ENCODE measurements at places on chromosomes 7 and 10.

- no peak for DNase-seq
These were observed 5.5 kb downstream of the RSU1 start for GRCh38 chr10:16811765-16812164.

- no peak for DNase-seq
These were observed 41.6 kb upstream of the MET start for GRCh38 chr7:116630357-116630756.

DNA sequence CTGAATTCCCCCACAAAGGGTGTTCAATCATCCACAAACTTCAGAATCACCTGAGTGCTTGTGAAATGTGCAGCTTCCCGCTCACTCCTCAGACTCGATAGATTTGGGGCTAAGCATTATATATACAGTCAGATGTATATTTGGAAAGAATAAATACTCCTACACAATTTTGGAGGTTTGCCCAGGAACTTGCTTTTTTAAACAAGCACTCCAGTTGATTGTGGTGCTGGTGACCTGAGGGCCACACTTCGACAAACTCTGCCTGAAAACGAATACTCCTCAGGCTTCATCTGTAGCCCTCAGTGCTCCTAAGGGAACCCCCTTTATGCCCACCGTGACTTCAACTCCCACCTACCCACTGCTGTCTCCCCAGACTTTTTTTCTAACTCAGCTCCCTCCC lies 211.6 kb downstream of the INHBA start:
- DNase-seq = no peak

DNA sequence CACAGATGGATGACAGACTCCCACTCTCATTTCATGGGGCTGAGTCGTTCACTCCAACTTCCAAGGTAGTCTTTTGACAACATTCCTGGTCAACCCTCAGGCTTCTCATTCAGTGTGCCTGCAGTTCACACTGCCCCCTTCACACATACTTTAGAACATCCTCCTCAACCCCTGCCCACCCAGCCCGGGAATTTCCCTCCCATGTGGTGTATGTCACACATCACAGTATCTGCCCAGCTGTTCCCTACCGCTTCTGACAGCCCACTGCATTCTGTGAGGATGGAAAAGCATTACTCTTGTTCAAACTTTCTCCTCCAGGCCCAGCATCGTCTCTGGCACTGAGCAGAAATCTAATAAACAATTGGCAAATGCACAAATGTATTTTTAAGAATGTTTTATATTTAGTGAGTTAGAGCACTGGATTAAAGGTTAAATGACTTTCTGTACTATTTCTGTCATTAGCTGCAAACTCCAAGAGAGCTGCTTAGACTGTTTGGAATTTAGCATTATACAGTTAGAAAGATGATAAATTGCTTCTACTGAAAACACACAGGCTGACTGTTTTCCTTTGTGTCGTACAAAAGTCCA lies 110.4 kb downstream of the SFMBT2 start:
- DNase-seq = no peak

DNA sequence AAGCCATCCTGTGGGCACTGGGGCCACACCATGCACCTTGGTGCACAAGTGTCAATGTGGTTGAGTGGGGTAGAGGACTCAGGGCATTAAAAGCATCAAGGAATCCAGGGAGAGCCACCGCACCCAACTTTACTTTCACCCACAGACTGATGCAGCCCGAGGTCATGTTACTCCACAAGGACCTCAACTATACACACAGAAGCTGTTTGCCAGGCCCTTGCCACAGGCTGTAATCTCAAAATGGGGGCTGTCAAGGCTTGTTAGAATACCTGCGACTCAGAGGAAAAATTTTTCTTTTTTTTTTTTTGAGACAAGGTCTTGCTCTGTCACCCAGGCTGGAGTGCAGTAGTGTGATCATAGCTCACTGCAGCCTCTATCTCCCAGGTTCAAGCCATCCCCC lies 26.5 kb upstream of the KCTD7 start:
- no peak for DNase-seq

- no peak for DNase-seq
These were observed 138.4 kb upstream of the FEZF1 start for GRCh38 chr7:122442929-122443328.

DNA sequence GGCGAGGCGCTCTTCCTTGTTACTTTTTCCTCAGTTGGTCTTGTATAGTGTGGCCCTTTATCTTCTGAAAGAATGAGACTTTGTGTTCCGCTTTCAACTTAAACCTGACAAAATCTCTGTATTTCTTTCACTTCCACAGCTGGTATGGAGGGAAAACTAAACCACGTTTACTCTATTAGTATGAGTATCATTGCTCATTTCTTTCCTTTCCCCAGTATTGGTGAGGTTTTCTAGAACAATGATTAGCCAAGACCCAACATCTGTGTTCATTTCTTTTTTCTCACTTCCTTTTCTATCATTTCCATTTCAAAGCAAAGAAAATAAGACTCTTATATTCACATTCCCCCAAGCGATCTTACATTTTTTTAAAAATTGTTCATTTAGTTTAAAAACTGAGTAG lies 165.3 kb downstream of the PAXIP1 start:
- DNase-seq = no peak

DNA sequence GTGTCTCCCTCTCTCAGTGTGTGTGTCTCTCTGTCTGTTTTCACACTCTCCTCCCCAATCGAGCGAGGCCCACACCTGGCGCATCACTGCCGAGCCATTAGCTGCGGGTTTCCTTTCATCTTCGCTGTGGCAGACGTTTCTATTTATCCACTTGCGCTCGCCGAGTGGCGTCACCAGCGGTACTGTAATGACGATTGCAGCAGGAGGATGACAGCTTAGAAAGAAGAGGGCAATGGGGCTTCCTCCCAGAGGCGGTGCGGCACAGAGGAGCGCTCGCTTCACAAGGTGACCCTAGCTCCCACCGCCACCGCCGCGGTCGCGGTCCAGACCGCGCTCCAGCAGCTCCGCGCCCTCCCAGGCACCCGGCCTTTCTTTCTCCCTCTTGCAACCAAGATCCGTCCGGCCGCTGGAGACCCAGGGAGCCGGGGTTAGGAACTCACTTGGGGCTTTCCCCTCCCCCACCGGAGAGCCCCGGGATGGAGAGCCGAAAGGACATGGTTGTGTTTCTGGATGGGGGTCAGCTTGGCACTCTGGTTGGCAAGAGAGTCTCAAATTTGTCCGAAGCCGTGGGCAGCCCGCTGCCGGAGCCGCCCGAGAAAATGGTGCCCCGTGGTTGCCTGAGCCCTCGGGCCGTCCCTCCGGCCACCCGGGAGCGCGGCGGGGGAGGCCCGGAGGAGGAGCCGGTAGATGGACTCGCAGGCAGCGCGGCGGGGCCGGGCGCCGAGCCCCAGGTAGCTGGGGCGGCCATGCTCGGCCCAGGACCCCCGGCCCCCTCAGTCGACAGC lies at the start of gene EVX1:
EVX1 (plus strand) TSS at position 248 of the 785 bp plus-strand sequence; CDS start at position 477, 229 bp downstream.
- DNase-seq = no peak

- no peak for DNase-seq
These were observed 32.6 kb upstream of the CHCHD3 start for GRCh38 chr7:133114519-133114918.
